ENCODE measurements at places on chromosomes 6 and 20.

DNA sequence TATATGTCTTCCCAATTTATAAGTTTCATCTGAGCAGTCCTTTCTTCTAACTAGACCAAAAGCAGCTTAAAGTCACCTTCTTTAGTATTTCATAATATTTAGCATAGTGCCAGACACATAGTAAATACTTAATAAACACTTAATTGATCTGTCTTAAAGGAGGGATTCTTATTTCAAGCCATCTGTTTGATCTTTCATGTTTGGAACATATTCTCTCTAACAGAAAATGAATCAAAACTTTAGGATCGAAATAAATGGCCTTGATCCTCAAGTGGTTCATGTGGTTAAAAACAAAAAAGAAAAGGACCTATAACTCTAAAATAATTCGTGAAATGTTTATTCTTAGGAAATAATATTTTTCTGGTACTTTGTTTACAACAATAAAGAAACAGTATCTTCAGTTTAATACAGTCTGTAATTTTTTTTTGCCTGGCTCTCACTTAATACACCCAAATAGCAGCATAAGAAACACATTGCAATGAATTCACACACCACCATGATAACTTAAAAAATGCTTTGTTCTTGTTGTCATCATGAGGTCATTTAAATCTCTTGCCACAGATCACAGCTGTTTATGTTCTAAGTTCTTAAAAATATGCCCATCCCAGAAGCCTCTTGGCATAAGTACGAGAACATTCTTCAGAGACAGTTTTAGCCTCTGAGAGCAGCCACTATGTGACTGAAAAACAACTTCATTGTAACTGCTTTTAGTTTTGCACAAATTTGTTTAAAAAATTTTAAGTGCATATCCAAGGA is 48.1 kb downstream of the ESF1 start:
- no peak for DNase-seq

- DNase-seq = no peak
Observed at GRCh38 chr6:57303931-57304681, 13.3 kb upstream of the PRIM2 start.

- peak; percentile 35 for DNase-seq
Observed at GRCh38 chr6:147384029-147384428, 124.5 kb upstream of the SAMD5 start.

DNA sequence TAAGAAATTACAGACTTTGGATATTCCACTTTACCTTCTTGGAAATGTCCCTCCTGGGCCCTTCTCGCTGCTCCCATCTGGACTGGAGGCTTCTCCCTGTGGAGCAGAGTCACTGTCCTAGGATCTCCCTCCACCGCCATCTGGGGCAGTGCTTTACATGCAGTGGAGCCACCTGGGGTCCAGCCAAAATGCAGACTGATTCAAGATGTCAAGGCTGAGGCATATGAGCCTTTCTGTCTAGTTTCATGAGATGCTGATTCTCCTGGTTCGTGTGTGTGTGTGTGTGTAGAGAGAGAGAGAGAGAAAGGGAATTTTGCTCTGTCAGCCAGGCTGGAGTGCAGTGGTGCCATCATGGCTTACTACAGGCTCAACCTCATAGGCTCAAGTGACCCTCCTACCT is 14.9 kb downstream of the MICA start:
- no peak for DNase-seq

GRCh38 chr6:32742374-32742773 is 1.2 kb downstream of the HLA-DQA2 start:
- DNase-seq = no peak

DNA sequence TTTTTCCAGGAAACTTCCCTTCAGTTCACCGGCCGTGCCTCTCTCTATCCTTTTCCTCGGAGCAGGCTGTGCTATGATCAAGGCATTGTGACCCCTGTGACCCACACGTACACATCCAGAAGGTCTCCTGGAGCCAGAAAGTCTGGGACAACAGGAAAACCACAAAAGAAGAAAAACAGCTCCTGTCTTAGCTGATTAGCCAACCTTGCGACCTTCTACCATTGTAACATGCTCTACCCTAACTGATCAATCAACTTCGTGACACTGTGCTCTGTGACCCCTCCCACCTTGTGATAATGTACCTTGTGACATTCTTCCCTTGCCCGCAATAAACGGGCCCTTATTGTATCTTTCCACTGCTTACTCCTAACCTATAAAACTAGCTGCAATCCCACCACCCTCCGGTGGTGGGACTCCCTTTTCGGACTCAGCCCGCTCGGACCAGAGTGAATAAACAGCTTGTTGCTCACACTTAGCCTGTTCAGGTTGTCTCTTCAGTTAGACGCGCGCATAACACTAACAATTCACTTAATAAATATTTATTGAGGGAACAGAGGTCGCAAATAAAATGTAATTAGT is 24.2 kb downstream of the ZNF311 start:
- peak; percentile 71 for DNase-seq

- peak; percentile 40 for DNase-seq
Observed at GRCh38 chr6:142737368-142738034, 207.5 kb downstream of the HIVEP2 start.

DNA sequence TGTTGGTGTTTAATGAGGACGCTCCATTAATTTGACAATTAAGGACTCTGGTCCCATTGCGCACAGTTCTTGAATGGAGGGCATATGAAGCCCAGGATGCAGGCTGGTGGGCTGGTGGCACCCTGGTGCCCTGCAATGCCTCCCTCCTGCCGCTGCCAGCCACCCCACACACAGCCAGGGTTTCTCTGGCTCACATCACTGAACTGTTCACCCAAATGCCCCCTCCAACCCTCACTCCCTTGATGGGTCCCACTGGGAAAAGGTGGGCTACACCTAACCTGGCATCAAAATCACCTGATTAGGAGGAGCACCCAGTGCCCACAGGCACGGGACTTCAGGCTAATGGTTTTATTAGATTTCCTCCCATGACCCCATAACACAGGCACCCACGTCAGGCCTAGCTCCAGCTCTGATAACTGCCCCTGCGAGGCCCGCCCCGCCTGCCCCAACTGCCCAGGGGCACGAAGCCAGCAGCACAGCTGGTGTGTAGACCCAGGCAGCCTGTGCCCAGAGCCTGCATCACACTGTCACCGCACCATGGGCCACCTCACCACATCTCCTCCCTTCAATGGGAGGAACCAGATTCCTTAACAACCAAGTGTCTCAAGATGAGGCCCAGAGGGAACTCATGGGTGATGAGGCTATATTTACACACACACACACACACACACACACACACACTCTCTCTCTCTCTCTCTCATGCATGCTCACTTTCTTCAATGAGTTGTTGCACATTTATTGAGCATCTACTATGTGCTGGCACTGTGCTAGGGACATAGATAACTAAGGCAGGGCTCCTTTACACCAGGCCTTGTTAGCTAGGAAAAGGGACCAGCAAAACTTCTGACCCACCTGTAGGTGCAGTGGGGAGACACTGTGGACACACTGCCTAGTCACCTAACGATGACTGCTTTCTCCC is 107.3 kb downstream of the NOL4L start:
- no peak for DNase-seq

GRCh38 chr6:106225581-106225980 is 100.0 kb downstream of the ATG5 start:
- no peak for DNase-seq

DNA sequence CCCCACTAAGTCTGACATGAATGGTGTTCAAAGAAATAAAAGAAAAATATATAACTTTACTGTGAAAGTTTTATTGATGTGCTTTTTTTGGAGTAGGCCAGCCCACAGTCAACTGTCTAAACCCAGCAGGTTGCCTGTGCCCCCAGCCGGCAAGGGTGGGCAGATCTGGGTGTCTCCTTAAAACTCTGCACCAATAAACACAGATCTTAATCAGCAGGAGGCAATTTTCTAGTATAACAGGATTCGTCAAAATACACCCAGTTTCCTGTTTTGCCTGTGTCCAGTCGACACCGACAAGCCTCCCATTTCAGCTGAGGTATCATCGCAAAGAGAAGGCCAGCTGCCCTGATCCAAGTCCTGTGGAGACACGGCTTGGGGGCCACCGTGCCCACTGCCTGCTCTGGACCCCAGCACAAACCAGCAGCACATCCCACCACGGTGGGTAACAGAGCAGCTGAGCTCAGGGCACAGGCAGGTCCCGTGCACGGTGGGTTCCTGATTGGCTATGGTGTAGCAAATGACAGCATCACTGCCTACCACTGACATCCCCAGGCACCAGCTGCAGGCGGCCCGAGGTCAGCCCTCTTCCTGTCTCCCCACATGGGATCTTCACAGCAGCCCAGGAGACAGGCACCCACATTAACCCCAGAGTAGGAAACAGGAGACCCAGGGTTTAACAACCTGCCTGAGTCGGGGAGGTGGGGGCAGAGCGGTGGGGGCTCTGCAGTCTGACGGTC is 15.7 kb downstream of the BMP7 start:
- no peak for DNase-seq

GRCh38 chr6:158782432-158783166 is 36.6 kb downstream of the EZR start:
- no peak for DNase-seq

- DNase-seq = no peak
Observed at GRCh38 chr6:151196555-151196954, 43.2 kb upstream of the AKAP12 start.

DNA sequence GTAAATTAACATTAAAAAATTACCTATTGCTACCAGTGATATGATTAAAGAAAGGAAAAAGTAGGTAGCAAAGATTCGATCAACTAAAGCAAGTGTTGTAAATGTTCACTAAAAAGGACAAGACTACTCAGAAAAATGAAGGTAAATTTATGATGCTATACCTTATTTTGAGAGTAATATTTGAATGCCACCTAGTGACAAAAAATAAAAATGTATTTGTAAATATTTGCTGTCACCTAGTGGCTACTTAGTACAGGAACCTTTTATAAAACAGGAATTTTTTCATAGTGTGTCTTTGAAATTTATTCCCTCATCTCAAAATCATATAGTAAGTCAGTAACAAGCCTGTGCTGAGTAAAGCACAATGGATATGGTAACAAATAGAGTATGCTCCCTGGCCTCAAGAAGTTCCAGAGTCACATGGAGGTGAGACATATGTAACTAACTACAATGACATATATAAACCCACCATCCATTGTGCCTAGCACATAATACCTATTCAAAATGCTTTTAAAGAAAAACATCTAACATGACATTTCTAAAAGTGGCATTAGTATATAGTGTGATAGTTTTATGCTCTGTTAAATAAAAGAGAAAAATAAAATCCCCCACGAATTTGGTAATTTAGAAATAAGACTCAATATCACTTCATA is 193.1 kb upstream of the SIM1 start:
- peak; percentile 21 for DNase-seq

GRCh38 chr20:5222919-5223634 is 93.7 kb downstream of the PROKR2 start:
- peak; percentile 80 for DNase-seq

- no peak for DNase-seq
Observed at GRCh38 chr6:166470863-166471410, 88.2 kb upstream of the MPC1 start.

GRCh38 chr6:144305567-144305966 is 20.4 kb downstream of the UTRN start:
- DNase-seq = no peak

- no peak for DNase-seq
Observed at GRCh38 chr6:49457771-49458170, 5.3 kb downstream of the MMUT start.

DNA sequence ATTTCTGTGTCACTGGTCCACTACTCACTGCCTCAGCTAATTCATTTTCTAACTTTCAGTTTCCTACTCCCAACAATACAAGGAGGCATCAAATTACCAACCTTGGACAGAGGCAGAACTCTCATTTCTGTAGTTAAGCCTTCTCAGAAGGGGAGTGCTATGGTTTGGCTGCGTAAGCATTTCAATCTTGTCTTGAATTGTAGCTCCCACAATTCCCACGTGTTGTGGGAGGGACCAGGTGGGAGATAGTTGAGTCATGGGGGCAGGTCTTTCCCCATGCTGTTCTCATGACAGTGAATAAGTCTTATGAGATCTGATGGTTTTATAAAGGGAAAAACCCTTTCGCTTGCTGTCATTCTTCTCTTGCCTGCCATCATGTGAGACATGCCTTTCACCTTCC is 22.9 kb downstream of the HLA-DRA start:
- DNase-seq = peak; percentile 56

DNA sequence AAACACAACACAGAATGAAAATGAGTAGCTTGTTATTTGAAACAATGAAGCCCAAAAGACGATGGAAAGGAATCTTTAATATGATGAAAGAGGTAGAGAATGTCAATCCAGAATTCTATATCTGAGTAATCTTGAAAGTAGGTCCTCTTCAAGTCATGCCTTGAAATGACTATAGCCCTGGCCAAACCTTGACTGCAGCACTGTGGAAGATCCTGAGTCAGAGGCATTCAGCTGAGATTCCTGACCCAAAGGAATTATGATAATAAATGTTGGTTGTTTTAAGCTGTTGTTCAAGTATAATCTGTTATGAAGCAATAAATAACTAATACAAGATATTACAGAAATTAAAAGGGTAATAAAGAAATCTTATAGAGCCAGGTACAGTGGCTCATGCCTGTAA is 64.8 kb downstream of the IBTK start:
- peak; percentile 4 for DNase-seq

GRCh38 chr6:13292774-13293173 is 35.6 kb downstream of the TBC1D7 start:
- DNase-seq = no peak

DNA sequence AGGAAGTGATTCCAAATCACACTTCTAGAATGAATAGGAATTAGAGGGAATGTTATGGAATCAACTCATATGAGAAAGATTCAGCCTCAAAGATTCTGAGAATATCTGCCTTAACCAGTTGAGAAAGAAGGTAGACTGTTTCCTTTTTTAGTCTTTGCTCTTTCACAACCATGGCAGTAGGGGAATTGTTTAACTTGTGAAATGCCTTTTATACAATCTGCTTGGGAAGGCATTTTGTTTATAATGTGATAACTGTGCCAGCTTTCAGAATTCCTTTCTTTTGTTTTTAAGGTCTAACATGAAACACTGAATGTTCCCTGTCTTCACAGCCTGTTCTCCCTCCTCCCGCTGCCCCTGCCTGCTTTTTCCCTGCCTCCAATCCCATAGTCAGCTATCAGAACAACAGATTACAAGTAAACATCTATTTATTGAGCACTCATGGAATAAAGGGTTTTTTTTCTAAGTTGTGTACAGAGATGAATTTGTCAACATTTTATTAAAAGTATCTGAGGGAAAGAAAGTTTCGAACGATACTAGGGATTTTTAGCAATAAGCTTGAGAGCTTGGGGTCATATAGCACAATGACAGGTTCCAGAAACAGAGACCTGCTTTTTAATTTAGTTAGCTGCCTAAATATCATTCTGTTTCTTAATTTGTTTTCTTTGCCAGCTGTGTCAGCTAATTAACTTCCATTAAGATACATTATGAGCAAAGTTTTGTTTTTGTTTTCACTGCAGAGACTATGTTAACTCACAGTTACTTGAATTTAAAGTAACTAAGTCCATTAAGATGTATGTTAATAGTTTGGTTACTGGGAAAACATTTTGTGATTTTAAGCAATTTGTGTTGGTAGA is 28.3 kb upstream of the FBXO30 start:
- DNase-seq = peak; percentile 37

GRCh38 chr20:23111307-23111943 is 25.3 kb upstream of the CD93 start:
- no peak for DNase-seq
